ENCODE measurements at places on chromosomes 5 and 9.

DNA sequence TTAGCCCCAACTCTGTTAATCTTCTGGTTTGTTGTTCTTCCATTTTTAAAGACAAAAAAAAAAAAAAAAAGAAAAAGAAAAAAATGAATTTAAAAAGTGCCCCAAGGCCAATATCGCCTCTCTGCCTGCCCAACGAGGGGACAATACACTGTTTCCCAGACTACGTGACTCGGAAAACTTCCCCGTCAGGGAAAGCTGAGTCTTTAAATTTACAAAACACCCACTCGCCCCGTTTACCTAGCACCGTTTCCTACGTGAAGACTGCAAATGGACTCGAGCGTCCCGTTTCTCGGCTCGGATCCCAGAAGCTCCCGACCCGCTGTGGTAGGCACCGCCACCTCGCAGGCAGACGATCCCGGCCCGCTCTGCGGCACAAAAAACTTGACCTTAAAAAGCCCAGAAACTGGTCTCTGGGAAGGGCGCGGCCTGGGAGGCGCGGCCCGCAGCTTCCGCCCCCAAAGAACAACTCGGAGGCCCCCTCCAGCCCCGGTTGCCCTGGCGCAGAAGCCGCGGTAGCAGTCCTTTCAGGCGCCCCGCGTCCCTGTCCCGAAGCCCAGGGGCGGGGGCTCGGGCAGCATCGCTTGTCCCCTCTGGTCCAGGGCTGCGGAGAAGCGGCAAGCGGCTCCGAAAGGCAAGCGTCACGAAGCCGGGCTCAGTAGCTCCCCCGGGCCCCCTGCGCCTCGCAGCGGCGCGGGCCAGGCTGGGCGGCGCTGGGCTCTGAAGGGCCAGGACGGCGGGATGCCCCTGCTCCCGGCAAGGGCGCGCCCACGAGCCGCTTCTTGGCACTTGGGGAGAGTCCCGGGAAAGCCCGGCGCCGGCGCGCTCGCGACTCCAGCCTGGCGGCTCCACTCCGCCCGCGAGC is at the start of gene GCNT4:
TSS of gene GCNT4 (minus strand) at position 367 of the 862 bp plus-strand sequence. CDS start 22,521 bp downstream, outside the sequence.
- peak; percentile 55 for DNase-seq

- DNase-seq = peak; percentile 43
Measured at GRCh38 chr5:135266303-135266635, 132.8 kb downstream of the MACROH2A1 start.

DNA sequence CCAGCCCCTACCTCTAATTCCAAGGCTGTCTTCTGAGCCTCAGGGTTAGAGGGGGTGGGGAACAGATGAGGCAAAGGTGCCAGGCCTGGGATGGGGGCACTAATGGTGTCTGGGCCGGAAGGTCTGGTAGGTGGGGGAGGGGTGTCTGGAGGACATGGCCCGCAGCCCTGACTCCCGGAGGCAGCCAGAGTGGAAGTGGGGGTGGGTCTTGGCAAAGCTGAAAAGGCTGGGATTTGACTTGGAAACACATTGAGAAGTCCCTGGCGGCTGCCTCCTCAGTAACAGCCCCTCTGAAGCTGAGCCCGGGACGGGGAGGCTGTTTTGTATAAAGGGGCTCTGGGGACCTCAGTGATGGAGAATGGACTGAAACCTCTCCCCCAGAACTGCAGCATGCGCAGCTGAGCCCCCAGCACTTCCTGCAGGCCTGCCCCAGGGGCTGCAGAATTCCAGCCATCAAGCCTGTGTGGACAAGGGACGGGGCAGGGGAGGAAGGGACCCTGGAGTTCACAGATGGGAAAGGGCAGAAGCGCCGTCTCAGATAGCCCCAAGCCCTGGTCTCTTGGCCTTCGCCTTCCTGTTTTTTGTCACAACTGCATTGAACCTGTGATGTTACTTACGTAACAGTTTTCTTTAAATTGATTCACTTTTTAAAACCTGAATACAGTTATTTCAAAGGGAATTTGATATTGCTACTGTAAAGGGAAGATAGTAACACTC is 49.3 kb upstream of the SYNPO start:
- DNase-seq = no peak

GRCh38 chr5:115713408-115713807 is 87.6 kb upstream of the TMED7 start:
- DNase-seq = no peak

DNA sequence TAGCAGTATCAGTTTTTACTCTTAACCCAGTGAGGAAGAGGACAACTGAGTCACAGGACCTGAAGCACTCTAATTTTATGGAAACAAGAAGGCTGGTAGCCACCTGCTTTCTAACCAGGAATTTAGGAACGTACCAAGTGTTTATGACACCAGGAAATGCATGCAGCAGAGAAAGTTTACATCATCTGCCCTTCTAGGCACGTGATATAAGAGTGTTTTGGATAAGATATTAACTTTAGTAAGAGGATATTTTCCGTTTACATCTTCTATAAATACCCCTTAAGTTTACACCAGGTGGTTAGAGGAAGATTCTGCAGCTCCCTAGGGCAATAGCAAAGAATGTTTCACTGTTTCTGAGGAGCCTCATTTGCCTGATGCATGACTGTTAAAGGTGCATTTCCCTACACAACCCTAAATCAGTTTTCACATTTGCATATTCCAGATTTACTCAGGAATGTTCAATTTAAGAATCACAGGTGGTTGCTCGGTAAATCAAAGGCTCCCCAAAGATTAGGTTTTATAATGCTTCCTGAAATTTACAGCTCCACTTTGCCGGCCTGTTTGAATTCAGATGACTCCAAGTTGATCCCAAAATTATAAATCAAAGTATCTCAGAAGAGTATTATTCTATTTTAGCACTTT is 1.8 kb downstream of the TSC1 start:
- no peak for DNase-seq

- DNase-seq = no peak
Measured at GRCh38 chr9:123643518-123643917, 286.4 kb downstream of the DENND1A start.

GRCh38 chr5:125042261-125042890 is 295.9 kb upstream of the ZNF608 start:
- peak; percentile 76 for DNase-seq

DNA sequence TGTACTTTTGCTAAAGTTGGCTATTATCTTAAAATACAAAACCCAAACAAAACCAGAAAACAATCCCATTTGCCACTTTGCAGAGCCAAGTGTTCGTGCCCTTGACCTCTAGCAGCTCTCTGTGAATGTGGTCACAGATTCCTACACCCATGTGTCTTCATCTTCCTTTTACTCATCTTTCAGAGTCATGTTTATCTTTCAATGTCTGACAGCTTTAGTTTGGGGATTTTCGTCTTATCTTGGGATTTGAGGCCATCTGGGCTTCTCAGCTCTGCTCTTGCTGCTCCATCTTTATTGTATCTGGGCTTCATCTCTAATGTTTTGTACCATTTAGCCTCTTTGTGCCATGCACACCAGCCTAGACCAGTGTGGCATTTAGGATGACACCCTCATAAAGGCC is 81.0 kb downstream of the DAPK1 start:
- DNase-seq = no peak

DNA sequence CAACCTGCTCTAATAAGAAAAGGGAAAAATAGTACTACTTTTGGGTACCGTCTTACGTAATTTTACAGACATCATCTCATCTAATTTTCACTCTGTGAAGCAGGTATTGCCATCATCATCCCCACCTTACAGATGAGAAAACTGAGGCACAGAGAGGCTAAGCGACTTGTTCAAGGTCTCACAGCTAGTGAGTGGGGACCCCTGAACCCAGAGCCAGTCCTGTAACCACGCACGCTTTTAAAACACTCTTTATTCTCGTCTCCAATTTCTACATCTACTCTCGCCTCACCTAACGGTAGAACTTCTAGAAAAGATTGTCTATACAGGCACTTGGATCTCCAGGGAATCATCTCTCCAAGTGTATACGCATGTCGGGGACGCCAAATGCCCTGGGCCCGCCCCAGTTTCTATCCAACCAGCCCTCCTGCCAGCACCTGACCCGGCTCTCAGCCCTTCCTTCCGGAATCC is 1.5 kb upstream of the TRAF1 start:
- no peak for DNase-seq

- DNase-seq = no peak
Measured at GRCh38 chr9:135840539-135840938, 66.8 kb downstream of the CAMSAP1 start.

DNA sequence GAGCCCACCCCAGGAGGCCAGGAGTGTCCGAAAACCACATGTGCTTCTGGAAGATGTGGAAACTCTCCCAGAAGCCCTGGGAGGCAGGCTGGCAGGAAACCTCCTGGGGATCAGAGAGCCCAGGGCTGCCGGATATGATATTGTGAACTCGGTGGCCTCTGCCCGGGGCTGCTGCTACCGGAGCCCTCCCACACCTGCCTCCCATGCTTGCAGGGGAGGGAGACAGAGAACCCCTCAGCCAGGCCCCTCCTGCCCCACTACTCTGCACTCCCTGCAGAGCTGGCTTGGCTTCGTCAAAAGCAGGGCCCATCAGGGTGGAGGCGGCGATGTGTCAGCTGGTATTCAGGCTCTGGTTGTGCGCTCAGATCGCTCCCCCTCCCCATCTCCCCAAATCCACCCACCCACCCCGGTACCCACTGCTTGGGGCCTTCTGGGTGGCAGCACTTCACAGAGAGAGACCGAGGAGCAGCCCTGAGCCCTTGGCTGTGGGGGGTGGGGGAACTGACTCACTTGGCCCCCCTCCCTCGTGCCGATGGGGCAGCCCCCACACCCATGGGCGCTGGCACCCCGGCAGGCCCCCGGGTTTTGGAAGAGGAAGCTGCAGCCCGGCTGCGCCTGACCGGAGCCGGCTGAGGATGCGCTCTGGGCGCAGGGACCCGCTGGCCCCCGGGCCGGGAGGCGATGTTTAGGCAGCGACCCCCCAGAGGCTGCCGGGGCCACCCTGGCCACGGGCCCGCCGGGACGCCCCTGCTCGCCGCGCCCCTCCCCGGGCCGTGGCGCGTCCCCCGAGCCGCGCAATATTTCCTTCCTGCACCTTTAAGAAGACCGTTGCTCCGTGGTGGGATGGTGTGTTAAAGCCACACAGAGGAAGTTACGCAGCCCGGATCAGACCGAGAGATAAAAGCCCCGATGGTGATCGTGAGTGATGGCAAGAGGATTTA is 786 bp upstream of the NTNG2 start:
- peak; percentile 68 for DNase-seq

DNA sequence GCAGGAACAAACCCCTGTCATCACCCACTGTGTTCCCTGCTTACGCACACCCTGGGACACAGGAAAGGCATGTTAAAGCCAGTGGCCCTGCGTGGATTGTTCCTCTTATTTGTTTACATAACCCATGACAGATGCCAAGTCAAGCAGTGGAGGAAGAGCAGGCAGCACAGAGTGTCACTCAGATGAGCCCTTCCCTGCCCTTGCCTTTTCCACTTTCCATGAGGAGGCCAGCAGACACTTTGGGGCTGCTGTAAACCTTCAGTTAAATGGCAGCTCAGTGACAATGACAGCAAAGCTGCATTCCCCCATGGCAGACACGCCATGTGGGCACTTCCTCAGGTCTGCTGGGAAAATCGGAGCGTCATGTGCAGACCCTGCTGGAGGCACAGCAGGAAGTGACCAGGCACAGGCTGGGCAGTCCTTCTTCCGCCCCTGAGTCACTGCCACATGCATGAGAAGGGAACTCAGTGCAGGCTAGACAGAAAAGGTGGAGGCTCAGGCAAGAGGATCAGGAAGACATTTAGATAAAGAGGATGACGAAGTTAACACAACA is 216.8 kb upstream of the PIK3R1 start:
- peak; percentile 41 for DNase-seq

GRCh38 chr5:176943816-176944215 is 44.7 kb upstream of the HK3 start:
- no peak for DNase-seq

GRCh38 chr9:91411096-91411771 is 12.4 kb downstream of the NFIL3 start:
- DNase-seq = peak; percentile 29

DNA sequence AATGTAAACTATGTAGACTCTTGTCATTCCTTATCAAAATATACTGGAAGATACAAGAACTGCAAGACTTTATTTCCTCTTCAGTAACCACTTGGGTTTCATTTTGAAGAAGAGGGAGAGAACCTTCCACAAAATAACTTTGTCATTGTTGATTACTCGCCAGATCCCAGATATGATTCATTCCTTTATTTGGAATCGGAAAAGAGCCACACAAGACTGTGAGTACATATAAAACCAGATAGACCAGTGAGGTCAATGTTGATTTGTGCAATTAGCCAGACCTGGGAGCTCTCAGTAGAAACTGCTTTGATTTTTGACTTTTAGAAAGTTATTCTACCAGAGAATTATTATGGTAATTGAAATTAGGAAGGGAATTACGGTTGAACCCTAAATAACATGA is 146.1 kb downstream of the TMEM167A start:
- DNase-seq = peak; percentile 34

DNA sequence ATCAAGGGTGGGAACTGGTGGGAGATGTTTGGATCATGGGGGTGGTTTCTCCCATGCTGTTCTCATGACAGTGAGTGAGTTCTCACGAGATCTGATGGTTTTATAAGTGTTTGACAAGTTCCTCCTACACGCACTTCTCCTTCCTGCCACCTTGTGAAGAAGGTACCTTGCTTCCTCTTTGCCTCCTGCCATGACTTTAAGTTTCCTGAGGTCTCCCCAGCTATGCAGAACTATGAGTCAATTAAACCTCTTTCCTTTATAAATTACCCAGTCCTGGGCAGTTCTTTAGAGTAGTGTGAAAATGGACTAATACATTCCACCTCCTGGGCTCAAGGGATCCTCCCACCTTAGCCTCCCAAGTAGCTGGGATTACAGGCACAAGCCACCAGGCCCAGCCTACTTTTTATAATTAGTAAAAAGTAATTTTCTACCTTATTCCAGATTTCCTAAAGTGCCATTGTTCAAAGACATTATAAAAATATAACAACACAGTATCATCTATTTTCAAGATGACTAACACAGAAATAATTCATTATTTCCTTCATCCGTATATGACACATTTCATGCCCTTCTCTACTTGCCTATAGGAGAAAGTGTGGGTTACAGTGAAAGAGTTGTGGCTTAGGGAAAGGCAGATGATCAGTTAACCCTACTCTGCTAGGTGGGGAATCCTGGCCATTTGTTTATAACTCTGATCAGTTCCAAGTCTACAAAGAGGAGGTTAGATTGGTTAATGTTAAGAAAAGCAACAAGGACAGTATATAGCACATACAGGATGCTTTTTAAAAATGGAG is 99.9 kb downstream of the TTC39B start:
- no peak for DNase-seq

- DNase-seq = no peak
Measured at GRCh38 chr5:133854554-133854953, 113.9 kb downstream of the C5orf15 start.

- DNase-seq = no peak
Measured at GRCh38 chr5:174197929-174198328, 152.4 kb downstream of the NSG2 start.

- DNase-seq = peak; percentile 63
Measured at GRCh38 chr5:76690704-76691466, 25.0 kb upstream of the F2R start.

- peak; percentile 99 for DNase-seq
Measured at GRCh38 chr9:81492710-81493447, 196.5 kb downstream of the TLE1 start.

- no peak for DNase-seq
Measured at GRCh38 chr5:27388755-27389154, 350.4 kb upstream of the CDH9 start.

- DNase-seq = peak; percentile 81
Measured at GRCh38 chr5:158463938-158464337, 605.0 kb upstream of the CLINT1 start.

- DNase-seq = no peak
Measured at GRCh38 chr9:125816321-125816720, 69.1 kb downstream of the PBX3 start.

- no peak for DNase-seq
Measured at GRCh38 chr9:137705443-137705863, 86.6 kb downstream of the EHMT1 start.

GRCh38 chr5:64690417-64691151 is at the start of gene SHISAL2B:
Gene SHISAL2B, plus strand, starts transcription at chr5:64690503. Its CDS starts 121 bp downstream, at chr5:64690624.
- no peak for DNase-seq

All from fibroblast of skin of right quadriceps (primary cell).